GM10248 (cell line): ENCODE measurements at places on chromosomes 7 and 10.

DNA sequence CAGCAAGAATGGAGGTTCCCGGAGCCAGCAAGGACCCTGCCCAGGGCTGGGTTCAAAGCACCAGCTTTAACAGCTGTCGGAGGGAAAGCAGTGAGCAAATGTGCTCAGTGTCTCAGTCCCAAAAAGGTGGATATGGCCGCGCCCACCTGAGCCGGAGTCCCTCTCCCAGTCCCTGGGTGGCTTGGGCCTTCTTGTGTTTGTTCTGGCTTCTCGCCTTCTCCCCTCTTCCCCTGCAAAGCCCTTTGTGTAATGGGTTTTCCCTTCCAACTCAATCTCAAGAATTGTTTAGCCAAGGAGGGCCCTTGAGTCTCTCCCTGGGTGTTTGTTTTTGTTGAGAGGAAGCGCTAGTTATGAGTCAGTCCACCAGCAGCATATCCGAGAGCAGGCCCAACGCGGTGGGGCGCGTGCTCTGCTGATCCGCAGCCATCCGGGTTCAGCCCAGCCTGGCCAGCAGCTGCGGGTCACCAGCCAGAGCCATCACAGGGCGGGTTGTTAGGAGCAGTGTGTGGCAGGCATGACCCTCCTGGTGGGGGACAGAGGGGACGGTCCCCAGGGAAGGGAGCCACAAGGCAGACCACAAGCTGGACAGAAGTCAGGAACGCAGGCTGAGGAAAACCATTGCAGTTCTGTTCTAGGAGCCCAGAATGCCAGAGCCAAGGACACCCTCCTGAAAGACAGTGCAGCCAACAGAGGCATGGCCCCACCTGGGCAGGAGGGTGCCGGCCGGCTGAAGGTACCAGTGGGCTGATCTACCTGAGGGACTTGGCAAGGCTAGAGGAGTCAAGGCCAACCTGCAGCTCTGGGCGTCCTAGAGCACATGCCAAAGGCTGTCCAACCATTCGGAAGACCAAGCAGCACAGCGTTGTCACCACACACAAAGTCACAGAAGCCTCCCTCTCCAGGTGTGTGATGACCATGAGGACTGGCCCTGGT is 21.3 kb downstream of the CALML3 start:
- no peak for DNase-seq

DNA sequence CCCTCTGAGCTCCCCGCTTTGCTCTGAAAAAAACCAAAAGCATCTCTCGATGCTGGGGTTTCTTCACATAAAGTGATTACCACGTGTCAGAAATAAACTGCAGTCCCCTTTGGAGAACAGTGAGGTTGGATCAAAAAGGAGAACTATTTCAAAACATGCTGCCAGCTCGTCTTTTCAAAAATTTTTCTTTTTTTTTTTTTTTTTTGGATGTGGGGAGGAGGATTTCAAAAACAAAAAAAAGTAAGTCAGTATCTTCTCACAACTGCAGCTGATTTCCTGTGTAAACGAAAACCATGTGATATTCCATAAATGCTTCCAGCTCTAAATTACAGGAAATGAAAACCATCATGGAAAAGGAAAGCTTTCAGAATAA is 155.0 kb upstream of the LYZL2 start:
- no peak for DNase-seq

DNA sequence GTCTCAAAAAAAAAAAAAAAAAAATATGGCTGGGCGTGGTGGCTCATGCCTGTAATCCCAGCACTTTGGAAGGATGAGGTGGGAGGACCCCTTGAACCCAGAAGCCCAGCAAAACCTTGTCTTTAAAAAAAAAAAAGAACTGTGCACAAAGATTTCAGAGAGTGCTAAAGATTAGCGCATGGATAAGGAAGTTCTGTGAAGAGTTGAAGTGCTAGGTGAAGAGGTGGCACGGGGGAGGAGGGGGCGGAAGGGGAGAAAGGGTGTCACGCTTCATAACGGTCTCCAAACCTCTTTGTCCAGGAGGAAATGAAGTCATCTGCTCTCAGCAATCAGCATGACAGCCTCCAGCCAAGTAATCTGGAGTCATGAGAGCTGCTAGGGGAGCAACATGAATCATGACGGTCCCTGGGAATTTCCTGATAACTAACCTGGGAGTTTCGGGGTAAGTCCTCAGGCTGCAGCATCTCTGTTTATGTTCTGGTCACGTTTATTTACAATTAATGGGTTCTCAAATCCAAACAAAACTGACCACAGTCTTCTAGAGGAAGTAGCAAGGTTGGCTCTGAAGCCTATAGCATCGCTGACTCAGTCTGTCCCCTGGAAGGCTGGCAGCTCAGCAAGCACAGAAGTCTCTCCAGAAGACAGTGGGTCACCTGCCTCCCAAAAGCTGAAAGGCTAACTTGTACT is 1.9 kb upstream of the PLAU start:
- DNase-seq, result peak; percentile 69

DNA sequence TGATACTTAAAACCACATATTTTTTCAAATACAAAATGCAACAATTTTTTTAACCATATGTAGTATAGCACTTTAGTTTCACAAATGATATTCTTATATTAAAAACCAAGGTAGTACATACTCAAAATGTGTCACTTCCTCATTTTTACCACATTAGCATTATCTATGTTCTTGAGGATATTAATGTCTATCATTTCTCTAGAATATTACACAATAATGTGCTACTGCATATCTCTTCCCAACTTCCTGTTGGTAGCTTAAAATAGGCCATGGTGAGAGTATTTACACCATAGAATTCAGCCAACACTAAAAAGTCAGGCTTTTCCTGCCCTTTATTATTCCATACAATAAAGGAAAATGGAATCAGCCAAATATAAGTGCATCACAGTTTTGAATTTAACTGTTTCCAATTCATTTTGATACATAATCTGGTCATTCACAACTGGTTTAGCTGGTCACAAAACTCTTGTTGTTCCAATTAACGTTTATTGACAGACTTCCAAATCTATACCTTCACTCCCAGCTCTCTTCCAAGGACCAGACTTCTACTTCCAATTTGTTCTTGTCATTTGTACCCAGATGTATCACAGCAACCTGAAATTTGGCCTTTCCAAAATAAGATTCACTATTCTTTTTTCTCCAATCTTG is 20.0 kb upstream of the LRRC17 start:
- DNase-seq, result no peak

DNA sequence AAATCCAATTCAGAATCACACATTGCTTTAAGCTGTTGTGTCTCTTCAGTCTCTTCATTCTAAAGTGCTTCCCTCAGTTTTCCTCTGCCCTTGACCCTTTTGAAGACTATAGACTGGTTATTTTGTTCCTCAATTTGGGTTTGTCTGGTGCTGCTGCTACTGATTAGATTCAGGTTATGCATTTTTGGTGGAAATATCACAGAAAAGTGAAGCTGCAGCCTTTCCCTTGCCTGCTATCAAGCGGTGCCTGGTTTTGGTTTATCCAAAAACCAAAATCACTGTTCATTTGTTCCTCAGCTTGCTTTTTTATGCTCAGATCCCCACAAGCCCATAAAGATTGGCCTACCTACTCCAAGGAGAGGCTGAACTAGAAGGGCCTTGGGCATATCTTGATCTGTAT is 55.2 kb downstream of the ELMO1 start:
- DNase-seq, result no peak

DNA sequence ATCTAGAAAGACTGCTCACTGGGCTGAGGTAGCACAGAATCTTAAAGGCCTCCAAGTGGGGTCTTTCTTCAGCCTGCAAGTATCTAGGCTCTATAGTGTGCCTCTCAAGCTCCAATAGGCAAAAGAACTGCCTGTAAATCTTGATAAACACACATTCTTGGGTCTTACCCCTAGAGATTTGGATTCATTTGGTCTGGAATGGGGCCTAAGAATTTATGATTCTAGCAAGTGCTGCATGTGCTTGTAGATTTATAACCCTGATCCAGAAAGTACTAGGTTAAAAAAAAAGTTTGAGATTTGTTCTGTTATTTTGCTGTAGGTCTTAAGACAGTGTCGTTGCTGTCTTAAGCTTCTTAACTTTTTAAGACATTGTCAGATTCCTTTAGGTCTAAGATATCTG is 74.1 kb downstream of the RALA start:
- DNase-seq, result no peak

DNA sequence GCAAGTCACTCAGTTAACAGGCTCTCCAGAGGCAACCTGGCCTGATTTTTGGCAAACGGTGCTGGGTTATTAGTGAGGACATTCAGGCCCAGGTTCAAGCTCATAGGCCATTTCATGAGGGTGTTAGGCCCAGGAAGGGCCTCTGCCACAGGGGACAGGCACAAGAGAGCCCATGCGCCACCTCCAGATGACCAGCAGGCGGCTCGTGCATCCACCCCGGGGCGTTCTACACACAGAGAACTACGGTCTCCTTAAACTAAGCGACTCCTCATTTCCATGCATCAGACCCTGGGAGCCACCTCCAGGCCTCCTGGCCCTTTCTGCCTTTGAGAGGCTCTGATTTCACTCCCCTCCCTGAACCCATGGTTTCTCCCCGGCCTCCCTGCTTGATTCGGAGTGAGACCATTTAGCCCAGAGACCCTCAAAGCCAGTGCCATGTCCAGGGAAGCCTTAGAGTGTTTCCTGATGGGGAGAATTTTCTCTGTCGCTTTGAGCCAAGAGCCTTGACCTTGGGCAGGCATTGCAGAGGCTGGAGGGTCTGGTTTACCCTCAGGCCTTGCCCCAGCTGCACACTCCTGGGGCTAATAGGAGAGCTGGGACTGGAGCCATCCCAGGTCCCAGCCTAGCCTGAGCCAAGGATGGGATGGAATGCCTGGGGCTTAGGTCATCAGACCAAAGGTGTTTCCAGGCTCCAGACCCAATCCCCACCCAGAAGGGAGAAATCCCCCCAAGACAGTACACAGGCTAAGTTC is 188.0 kb downstream of the GRID1 start:
- no peak for DNase-seq
